Spleen (tissue), 13 donors: ENCODE measurements at places on chromosomes 6 and 20. TPM values are rescaled to one million over a fixed set of nuclear protein-coding genes. Genes with fewer than 3 reads are reported as not detected.

- no peak overlapping the region for H3K4me3 ChIP-seq
- no peaks in the 10 kb centered on the region for H3K27me3 ChIP-seq
- no peaks in the 10 kb centered on the region for H3K4me1 ChIP-seq
- DNase-seq: no peak
Measured at GRCh38 chr6:19697744-19698290, 139.4 kb upstream of the ID4 start.

GRCh38 chr6:28709478-28710349, 184.0 kb downstream of the GPX5 start:
- no peak overlapping the region for H3K4me3 ChIP-seq
- H3K27ac ChIP-seq: no peak overlapping the region
- no peaks in the 10 kb centered on the region for H3K4me1 ChIP-seq
- DNase-seq: no peak
- no peaks in the 10 kb centered on the region for H3K36me3 ChIP-seq
- peaks cover 14% of the 10 kb centered on the region for H3K27me3 ChIP-seq

GRCh38 chr20:45630371-45630770, 713 bp downstream of the WFDC9 start:
- no peaks in the 10 kb centered on the region for H3K4me1 ChIP-seq
- H3K27me3 ChIP-seq: no peaks in the 10 kb centered on the region
- no peaks in the 10 kb centered on the region for H3K36me3 ChIP-seq
- DNase-seq: no peak
- no peak overlapping the region for H3K27ac ChIP-seq

- H3K4me3 ChIP-seq: no peak overlapping the region
- no peaks in the 10 kb centered on the region for H3K27me3 ChIP-seq
- no peak for DNase-seq
- no peak overlapping the region for H3K27ac ChIP-seq
- peaks cover 100% of the 10 kb centered on the region for H3K4me1 ChIP-seq
- no peaks in the 10 kb centered on the region for H3K36me3 ChIP-seq
Measured at GRCh38 chr6:35664945-35665344, 23.8 kb downstream of the FKBP5 start.

GRCh38 chr6:45073771-45074170, 254.4 kb upstream of the RUNX2 start:
- H3K4me3 ChIP-seq: no peak overlapping the region
- H3K36me3 ChIP-seq: no peaks in the 10 kb centered on the region
- no peaks in the 10 kb centered on the region for H3K27me3 ChIP-seq
- H3K27ac ChIP-seq: no peak overlapping the region
- no peak for DNase-seq

DNA sequence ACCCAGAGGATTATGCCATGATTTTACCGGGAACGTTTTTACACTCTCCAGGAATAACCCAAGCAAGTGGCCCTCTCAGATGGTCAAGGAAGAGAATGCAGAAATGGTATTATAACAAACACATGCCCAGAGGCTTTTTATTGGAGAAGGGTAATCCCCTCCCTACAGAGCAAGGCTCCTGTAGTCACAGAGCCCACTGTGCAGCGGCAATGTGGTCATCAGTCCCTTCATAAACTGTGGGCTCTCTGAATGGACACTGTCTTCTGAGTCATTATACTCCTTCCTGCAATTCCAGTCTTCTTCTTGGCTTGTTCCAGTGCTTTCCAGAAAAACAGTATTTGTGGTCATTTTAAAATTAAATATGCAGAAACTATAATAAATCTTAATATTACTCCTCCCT, 74.7 kb downstream of the LAMA4 start:
- H3K36me3 ChIP-seq: no peaks in the 10 kb centered on the region
- H3K4me3 ChIP-seq: no peak overlapping the region
- H3K27ac ChIP-seq: no peak overlapping the region
- DNase-seq: no peak
- H3K27me3 ChIP-seq: peaks cover 73% of the 10 kb centered on the region

DNA sequence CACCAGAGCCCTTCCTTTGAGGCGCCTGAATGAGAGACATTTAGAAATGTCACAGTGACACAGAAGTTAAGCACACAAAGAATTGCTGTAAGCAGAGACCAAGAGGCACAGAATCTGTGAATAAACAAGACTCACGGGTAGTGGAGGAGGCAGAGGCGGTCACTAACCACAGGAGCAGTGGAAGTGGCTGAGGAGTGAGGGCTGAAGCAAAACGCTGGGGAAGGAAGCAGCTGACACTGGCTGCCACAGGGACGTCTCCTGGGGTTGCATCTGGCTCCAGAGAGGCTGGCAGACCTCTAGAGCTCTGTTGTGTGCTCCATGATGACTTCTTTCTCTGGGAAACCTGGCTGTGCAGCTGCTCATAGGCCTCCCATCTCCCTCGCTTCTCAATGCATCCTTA, 65.0 kb upstream of the SLC2A12 start:
- no peak for DNase-seq
- no peak overlapping the region for H3K27ac ChIP-seq
- H3K4me1 ChIP-seq: no peaks in the 10 kb centered on the region
- no peak overlapping the region for H3K4me3 ChIP-seq
- no peaks in the 10 kb centered on the region for H3K27me3 ChIP-seq

ZC3H12D gene
- 36.5 TPM for total RNA-seq

FAM83B gene
- total RNA-seq: not detected
